ENCODE measurements at places on chromosomes 12 and 14. TPM values are rescaled to one million over a fixed set of nuclear protein-coding genes. Genes with fewer than 3 reads are reported as not detected.
A peak's percentile ranks its signal among the peaks of the same experiment; 100 is the strongest.

The SP7 gene
- polyA plus RNA-seq: 0.10 TPM

The RNASE2 gene
- polyA plus RNA-seq: 2.3 TPM

DNA sequence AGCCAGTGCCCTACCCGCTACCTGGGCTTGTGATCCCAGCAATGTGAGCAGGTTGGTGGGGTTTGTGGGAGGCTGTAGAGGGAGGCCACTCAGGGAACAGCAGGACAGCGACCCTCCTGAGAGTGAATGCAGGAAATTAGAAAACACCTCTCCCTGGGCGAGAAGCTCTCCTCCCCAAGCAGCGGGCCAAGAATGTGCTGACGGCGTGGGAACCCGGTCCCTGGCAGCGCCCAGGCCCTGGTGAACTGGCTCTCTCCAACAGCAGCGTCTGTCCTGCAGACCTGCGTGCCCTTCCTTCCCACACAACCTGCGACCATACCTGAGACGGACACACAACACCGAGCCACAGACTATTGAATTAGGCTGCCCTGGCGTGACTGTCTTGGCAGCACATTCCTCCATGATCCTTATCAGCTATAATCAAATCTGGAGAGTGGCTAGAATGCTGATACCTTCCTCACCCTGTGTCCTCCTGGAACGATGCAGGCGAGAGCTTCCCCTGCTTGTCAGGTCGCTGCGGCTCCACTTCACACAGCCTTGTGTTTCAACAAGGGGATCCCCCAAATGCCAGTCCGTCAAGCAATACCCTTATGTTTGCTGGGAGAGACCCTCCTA, 114.8 kb upstream of the GSC start:
- DNase-seq: no peak

DNA sequence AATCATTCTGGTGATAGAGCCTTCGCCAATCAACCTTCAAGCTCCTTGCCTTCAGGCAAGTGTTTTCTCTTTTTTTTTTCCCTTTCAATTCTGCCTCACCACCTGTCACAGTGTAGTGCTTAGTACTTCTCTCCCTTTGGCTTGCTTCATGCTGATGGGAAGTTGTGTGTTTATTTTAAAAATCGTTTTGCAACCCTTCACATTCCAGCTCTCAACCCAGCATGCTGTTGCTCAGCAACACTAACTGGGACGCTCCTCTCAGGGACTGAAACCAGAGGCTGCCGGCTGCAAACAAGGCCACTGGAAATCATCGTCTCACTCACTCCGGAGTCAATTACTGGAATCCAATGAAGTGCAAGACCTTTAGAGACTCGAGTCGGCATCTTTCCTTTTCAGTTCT, 342.7 kb downstream of the PRKD1 start:
- peak; percentile 84 for DNase-seq

DNA sequence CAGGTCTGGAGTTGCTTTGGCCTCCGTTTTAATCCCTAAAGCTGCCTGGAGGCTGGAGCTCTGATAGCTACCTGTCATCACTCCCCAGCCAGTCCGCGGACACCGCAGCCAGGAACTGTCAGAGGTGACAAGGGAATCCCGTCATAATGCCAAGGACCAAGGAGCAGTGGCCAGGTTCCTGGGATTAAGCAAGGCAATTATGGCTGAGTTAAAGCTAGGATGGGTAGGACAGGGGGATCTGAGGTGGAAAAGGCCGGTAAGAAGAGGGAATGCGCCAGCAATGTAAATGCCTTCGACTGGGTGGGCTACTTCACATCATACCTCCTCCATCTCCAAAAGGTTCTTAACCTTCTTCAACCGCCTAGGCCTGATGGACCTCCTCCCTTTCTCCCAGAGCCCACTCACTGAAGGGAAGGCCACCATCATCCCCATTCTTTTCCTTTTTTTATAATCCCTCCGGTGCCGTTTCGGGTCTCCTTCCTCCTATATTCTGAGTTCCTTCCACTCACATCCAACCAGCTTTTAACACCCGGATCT, 1.9 kb downstream of the PPP1R3E start:
- peak; percentile 39 for DNase-seq

The KCNC2 gene
- 0.13 TPM for polyA plus RNA-seq

- DNase-seq: no peak
Observed at GRCh38 chr12:89801284-89801683, 92.6 kb upstream of the ATP2B1 start.

DNA sequence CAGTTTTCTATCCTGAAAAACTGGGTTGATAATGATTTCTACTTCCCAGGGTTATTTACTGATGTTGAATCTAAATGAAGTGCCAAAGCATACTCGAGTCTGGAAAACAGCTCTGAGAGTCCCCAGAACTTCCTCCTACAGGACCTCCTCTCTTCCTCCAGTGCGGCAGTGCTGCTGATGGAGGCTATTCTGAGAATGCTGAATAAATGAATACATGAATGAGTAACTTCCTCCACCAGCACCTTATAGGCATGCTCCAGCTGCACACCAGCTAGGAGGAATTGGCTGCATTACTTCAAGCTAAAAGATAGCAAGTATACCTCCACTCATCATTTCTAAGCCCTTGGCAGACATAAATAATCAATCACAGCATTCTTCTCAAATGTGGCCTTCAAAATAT, 448.8 kb upstream of the CCDC196 start:
- no peak for DNase-seq

The GPR68 gene
- 3.0 TPM for polyA plus RNA-seq

The NKX2-1 gene
- 116 TPM for polyA plus RNA-seq

GRCh38 chr14:99315197-99315596, 43.2 kb upstream of the BCL11B start:
- no peak for DNase-seq

The CLEC4C gene
- polyA plus RNA-seq: 0.31 TPM

Measured in right lung (tissue), 10 donors.